Memory B cell (primary cell): ENCODE measurements at places on chromosomes 6 and 20.

DNA sequence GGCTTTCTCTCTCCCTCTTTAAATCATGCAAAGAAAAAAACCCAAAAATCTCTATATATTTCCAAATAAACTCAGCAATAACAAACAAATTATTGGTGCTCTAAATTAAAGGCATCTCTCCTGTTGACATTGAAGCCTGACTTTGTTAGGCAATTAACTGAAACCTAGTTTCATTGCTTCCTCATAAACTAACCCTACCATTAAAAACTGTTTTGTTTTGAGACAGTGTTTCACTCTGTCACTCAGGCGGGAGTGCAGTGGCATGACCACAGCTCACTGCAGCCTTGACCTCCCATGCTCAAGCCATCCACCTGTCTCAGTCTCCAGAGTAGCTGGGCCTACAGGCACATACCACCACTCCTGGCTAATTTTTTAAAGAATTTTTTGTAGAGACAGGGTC, 34.9 kb downstream of the PIGU start:
- no peak for DNase-seq

DNA sequence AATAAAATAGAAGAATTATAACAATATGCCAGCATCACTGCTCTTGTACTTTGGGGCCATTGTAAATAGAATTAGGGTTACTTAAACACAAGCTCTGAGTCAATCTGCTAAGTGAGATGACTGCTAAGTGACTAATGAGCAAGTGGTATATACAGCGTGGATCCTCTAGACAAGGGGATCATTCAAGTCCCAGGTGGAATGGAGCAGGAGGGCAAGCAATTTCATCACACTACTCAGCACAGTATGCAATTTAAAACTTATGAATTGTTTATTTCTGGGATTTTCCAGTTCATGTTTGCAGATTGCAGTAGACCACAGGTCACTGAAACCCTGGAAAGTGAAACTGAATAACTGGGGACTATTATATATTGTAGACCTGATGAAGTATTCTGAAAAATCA, 235.3 kb downstream of the BTBD3 start:
- DNase-seq: no peak

DNA sequence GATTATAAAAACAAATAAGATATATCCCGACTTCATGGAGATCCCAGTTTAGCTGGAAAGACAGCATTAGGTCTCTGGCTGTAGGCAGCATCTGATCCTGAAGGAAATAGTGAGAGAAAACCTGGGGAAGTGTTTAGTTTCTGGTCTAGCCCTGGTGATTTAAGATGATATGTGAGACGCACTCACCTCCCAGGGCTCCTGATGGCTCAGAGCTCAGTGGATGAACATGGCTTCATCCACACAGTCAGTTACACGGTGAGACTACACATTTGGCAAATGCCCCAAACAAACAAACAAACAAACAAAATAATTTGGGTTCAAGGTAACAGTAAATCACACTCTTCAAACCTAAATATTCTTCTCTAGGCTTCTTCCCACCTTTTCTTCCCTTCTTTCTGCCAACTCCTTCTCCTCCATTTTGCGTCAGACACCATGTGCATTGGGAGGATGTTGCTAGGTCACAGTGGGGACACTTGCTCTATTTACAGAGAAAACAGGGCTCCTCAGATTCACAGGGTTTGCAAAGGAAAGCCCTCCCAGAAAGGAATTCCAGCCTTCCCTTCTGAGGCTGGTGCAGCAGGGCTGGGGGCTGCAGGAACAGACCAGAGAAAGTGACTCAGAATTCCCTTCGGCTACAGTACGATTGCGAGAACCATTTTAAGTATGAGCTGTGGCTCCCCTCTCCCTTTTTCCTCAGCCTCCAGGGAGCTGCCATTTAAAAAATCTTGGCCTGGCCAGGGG, 59.6 kb upstream of the SALL4 start:
- DNase-seq: no peak

- DNase-seq: no peak
Measured at GRCh38 chr6:14622085-14622484, 504.5 kb downstream of the CD83 start.

DNA sequence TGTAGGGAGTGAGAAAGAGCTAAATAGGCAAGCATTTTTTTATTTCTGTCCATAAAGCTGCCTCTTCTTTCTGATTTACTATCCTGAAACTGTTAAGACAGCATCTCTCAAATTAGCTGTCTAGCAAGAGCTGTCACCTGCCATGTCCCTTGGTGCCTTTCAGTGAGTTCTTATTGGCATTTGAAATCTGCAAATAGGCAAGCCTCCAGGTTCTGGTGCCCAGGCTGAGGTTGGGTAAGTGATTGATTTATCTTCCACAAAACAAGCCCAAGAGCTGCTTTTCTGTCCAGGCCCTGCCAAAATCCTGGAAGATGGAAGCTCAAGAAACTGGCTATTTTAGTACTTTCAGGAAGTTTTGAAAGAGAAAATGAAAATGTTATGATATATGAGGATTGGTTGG, 22.4 kb downstream of the MANEA start:
- DNase-seq: no peak
